ENCODE measurements at places on chromosomes 7 and 10. TPM values are rescaled to one million over a fixed set of nuclear protein-coding genes. Genes with fewer than 3 reads are reported as not detected.

- DNase-seq, result no peak
Observed at GRCh38 chr7:150820148-150820547, 19.6 kb downstream of the TMEM176A start.

GRCh38 chr7:23234569-23235296, 11.8 kb upstream of the GPNMB start:
- DNase-seq, result no peak

DNA sequence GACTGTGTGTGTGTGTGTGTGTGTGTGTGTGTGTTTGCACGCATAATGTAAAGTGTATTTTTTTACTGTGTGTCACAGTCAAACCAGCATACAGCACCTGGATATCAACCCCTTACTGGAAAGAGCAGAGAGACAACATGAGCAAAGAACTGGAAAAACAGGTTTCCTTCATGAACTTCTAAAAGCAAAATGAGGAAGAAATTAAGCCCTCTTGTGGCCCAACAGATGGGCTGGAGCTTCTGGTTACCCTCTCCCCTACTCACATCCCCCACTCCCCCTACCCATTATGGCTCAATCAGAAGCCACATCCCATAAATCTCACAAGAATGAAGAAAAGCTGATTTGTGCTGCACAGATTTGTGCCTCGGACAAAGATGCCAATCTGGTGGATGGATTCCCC, 36.2 kb downstream of the PDE1C start:
- DNase-seq, result no peak

- DNase-seq, result no peak
Observed at GRCh38 chr7:94642838-94643653, 12.9 kb downstream of the SGCE start.

The ADCYAP1R1 gene
- not detected for total RNA-seq

DNA sequence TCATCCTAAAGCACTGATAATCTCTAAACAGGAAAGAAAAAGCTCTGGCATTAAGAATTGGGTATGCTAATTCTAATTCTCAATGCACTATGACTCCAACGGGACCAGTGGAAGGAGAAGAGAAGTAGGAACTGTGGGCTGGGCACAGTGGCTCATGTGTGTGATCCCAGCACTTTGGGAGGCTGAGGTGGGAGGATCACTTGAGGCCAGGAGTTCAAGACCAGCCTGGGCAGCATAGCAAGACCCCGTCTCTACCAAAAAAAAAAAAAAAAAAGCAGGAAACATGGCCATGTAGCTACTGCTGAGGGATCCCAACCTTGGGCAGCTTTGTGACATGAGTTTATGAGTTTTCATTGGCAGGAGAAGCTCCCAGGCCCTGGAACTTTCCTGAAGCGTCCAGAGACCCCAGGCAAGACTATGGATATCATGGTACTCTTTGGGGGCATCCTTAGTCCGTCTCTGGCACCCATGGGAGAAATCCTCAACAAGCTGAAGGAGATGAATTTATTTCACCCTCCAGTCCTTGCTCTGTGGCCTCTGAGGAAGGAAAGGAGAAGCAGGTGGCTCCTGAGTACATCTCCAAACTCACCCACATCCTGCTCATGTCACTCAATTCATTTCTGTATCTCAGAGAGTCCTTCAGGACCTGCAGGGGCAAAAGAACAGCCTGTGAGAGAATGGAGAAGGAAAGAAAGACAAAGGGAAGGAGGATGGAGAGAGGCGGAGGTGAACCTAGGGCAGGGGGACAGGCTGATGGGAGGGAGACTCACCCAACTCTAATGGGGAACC, 99.5 kb downstream of the SPDYE5 start:
- DNase-seq, result no peak

- DNase-seq, result no peak
Observed at GRCh38 chr7:127473409-127473808, 80.9 kb upstream of the ZNF800 start.

DNA sequence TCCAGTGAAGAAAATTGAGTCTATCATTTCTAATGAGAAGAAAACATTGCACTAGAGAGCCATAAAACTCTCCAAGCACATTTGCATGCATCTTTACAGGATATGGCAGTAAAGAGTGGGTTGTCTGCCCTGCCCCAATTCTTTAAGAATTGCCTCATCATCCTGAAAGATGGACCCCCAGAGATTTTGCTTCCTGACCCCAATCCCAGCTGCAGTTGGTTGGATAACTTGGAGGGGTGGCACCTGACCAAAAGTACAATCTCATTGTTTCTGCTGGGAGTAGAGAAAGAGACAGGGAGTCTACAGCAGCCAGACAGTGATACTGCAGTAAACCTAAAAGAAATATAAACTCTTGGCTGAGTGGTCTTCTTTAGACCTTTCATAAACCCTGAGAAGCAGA, 49.1 kb upstream of the ADCY1 start:
- no peak for DNase-seq

GRCh38 chr10:92727141-92727540, 37.4 kb downstream of the HHEX start:
- DNase-seq, result no peak

The ZNF239 gene
- total RNA-seq, result 12.7 TPM

The ITGB8 gene
- total RNA-seq, result 10.8 TPM

GRCh38 chr10:62083412-62084267, 182.1 kb downstream of the ARID5B start:
- DNase-seq, result peak; percentile 84

DNA sequence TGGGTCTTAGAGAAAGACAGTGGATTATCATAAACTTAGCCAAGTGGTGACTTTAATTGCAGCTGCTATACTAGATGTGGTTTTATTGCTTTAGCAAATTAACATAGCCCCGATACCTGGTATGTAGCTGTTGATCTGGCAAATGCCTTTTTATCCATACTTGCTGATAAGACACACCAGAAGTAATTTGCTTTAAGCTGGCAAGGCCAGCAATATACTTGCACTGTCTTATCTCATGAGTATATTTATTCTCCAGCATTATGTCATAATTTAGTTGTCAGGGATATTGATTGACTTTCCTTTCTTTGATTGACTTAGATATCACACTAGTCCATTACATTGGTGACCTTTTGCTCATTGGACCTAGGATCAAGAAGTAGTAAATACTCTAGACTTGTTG, 12.8 kb downstream of the TMEM229A start:
- no peak for DNase-seq
